ENCODE measurements at places on chromosomes 6 and 20. TPM values are rescaled to one million over a fixed set of nuclear protein-coding genes. Genes with fewer than 3 reads are reported as not detected.

Gene BTNL2
- polyA plus RNA-seq: 3.4 TPM

Gene GGTLC1
- polyA plus RNA-seq: not detected

Gene CENPW
- polyA plus RNA-seq: 39.4 TPM

Gene RIMS1
- polyA plus RNA-seq: 2.8 TPM

Gene BFSP1
- polyA plus RNA-seq: 3.6 TPM

Gene B4GALT5
- polyA plus RNA-seq: 51.5 TPM

Gene TMEM151B
- 0.88 TPM for polyA plus RNA-seq

Gene MUC22
- not detected for polyA plus RNA-seq

Gene HEY2
- 7.4 TPM for polyA plus RNA-seq

Measured in left kidney (tissue), 8 donors.